ENCODE measurements at places on chromosomes 16 and 17. TPM values are rescaled to one million over a fixed set of nuclear protein-coding genes. Genes with fewer than 3 reads are reported as not detected.

The ADAD2 gene
- not detected for total RNA-seq

The SLC35G6 gene
- not detected for total RNA-seq

The MGAT5B gene
- total RNA-seq, result 34.9 TPM

The FOXJ1 gene
- 0.28 TPM for total RNA-seq

The CACNG3 gene
- not detected for total RNA-seq

The ZNF771 gene
- 14.4 TPM for total RNA-seq

The PARD6A gene
- total RNA-seq, result 10.8 TPM

The RAB37 gene
- total RNA-seq, result 1.5 TPM

The CD300LB gene
- not detected for total RNA-seq

The KRT33B gene
- total RNA-seq, result not detected

The ZNF385C gene
- total RNA-seq, result 0.21 TPM

The HS3ST3B1 gene
- 0.59 TPM for total RNA-seq

All from Panc1 (cell line).